ENCODE measurements at places on chromosomes 6 and 20.

DNA sequence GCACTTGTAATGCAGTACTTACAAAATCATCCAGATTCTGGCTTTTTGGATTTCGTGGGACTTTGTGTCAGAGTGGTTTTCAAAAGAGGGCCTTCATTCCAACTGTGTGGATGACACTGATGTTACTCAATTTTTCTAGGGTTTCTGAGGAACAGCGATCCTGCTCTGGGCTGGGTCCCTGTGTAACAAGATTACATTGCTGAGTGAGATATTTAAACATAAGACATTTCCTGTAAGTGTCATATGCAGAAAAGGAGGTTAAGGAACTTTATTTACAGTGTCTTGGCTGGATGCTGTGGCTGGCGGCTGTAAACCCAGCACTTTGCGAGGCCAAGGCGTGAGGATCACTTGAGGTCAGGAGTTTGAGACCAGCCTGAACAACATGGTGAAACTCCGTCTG lies 6.7 kb downstream of the ZFAND3 start:
- DNase-seq = no peak

DNA sequence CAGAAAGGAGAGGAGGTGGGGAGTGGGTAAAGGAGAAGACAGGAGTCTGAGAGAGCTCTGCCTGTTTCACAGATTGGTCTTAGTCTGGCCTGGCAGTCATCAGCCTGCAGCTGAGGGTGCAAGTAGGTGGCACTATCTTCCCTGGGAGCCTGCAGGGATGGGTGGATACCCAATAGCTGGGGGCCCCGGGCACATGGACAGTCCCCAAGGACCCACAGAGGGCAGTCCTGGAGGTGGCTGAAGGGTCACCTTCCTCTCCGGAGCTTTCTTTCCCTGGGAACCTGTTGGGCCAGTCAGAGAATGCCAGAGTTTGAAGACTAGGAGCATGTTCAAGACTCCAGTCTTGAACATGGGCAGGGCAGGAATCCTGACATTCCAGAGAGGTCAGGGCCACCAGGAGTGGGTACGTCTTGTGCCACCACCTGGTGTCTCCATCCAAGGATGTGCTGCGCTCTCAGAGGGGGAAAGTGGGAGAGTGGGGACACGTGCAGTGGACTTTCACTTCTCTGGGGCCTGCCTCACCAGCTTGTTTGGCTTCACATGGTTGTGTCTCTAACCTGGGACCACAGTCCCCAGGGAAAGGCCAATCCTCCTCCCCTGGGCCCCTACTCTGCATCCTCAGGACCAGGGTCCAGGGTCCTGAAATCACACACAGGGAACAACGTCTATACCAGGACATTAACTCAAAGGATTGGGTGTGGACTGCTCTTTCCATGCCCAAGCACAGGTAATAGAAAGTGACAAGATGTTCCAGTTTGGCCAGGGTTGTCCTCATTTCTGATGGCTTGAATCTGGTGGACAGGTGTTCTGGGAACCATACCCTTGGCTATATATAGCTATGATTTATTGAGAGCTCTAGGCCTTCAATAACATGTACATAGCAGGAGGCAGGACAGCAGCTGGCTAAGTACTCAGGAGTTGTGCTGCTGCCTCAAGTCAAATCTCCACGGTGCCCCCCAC lies 18.0 kb downstream of the AARS2 start:
- DNase-seq = no peak

GRCh38 chr6:119147101-119148053 lies 68.9 kb upstream of the FAM184A start:
- DNase-seq = peak; percentile 97

- DNase-seq = no peak
Observed at GRCh38 chr20:4021906-4022305, 6.5 kb upstream of the RNF24 start.

GRCh38 chr6:15270402-15270801 lies 24.5 kb downstream of the JARID2 start:
- no peak for DNase-seq

DNA sequence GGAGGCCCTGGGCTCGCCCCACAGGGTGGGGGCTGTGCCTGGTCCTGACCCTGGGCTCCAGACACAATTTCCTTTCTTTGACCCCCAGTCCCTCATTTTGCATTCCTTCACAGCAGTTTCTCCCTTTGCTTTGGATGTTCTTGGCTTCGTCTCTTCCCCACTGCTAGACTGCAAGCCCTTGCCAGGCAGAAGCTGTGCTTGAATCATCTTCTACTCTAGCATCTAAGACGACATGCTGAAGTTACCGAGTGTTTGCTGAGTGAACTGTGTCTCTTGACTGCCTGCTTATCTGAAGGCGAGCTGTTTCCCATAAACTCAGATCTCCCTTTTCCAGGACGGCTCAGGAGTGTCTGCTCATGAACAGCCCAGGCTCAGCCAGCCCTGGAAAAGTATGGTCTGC lies 14.3 kb upstream of the SYNDIG1 start:
- DNase-seq = no peak

DNA sequence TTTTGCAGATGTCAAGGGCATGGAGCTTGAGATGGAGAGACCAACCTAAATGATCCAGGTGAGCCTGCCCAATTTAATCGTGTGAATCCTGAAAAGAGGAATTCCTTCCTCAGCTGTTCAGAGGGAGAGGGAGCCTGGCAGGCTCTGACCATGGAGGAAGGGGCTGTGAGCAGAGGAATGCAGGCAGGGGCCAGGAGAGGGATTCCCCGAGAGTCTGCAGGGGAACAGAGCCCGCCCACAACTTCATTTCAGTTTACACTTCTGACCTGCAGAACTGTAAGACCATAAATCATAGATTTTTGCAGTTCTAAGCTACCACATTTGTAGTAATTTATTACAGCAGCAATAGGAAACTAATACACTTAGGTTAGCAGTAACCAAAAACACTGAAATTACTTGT lies 164.1 kb downstream of the TBXT start:
- DNase-seq = no peak

GRCh38 chr6:67935976-67936477 lies 699.1 kb upstream of the ADGRB3 start:
- DNase-seq = no peak

DNA sequence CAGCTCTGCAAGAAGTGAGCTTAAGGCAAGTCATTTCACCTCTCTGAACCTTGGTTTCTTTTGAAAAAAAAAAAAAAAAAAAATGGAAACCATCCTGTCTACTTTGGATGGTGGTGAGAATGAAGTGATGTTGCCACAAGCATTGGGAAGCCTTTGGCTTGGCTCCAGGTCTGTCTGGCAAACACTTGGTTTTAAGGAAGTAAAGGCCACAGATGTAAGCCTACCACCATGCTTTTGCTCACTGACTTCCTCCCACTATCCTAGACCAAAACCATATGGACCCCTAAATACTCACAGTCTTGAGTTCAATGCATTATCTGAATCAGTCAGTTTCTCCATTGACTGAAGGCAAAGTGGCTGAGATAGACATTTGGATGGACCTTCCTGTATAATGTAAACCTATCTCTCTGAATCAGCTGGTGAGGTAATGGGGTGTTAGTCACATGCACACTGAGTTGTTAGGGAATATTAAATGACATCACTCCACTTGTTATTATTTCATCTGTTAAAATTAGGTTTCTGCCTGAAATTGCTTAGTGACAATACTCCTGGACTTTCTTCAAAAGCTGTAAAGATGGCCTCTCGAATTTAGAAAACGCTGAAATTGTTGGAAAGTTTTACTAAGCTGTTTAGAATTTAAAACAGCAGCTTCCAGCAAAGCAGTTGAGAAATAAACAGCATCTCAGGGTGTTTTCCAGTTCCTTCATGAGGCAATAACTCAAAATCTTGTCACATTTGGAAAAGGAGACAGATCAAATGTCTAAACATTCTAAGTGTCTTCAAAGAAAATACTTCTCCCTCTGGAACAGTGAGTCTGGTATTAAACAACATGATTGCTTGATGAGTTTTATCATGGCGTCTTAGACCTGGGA lies 833.5 kb downstream of the DHX35 start:
- peak; percentile 2 for DNase-seq

GRCh38 chr6:56329271-56330050 lies 82.1 kb upstream of the COL21A1 start:
- DNase-seq = peak; percentile 1

DNA sequence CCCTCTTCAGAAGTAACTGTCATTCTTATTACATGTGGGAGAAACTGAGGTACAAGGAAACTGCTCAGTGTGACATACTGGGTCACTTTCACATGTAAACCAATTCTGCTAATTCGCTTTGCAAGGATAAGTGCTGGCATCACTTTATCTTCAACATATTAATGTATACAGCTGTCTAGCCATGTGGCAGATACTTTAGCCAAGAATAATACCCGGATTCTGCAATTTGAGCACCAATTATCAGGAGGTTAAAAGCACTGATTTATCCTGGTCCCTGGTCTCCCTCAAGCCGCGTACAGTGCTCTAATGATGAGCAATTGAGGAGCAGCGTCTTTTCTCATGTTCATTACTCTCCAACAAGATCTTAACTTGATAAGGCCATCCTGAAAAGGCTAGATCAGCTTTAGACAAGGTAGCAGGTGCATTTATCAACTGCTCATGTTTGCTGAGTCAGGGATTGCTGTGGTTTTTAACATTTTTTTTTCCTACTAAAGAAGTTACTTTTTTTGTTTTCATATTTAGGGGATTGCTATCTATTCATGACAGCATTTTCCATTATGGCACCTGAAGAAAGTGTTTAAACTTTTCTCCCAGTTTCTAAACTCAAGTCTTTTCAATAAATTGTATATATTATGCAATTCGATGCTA lies 1066.3 kb upstream of the MAP3K7 start:
- DNase-seq = no peak

- DNase-seq = no peak
Observed at GRCh38 chr6:33904050-33904746, 100.4 kb upstream of the MLN start.

- DNase-seq = no peak
Observed at GRCh38 chr20:34089175-34089479, 22.9 kb downstream of the EIF2S2 start.

DNA sequence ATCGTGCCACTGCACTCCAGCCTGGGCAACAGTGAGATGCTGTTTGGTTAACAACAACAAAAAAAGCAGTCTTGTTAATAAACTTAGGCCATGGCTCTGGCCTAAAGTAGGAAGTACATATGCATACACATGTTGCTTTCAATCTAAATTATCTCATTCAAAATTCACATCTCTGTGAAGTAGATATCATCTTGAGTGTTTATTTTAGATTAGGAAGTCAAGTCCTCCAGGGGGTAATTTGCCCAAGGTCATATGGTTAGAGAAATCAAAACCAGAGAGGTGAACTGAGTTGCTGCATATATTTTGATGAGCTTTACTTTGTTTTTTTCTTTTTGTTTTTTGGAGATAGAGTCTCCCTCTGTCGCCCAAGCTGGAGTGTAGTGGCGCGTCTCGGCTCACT lies 52.8 kb downstream of the B4GALT5 start:
- no peak for DNase-seq

DNA sequence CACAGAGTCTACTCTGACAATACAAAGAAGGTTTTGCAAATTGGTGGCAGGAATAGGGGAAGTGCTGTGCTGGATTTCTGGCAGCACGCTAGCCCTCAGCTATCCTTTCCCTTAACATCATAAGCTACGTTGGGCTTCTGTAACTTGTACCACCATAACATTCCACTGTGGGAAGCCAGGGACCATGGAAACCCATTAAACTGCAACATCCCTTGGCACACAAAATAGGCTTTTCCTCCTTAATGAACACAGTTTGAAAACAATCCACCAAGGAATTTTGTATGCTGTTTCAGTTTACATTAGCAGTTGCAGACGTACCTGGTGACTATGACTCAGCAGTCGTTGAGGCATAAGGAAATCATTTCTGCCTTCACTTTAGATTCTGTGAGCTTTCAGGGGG lies 203.9 kb upstream of the RAB32 start:
- DNase-seq = no peak

DNA sequence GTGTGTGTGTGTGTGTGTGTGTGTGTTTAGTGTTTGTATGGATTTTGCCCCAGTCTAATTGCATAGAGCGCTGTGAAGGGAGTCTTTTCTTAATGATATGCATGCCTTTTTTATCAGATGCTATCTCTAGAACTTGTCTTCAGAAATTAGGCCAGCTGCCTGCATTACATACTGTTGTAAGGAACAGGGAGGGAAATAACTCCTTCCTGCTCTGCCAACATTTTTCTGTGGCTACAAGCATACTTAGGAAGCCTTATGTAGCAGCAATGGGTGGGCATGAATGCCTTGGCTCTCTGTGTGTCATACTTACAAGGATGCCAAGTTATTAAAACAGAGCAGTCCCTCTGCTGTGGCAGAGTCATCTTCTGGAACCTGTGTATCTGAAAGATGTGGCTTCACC lies 8.0 kb upstream of the COL21A1 start:
- no peak for DNase-seq

GRCh38 chr6:21505574-21505990 lies 88.0 kb upstream of the SOX4 start:
- no peak for DNase-seq

DNA sequence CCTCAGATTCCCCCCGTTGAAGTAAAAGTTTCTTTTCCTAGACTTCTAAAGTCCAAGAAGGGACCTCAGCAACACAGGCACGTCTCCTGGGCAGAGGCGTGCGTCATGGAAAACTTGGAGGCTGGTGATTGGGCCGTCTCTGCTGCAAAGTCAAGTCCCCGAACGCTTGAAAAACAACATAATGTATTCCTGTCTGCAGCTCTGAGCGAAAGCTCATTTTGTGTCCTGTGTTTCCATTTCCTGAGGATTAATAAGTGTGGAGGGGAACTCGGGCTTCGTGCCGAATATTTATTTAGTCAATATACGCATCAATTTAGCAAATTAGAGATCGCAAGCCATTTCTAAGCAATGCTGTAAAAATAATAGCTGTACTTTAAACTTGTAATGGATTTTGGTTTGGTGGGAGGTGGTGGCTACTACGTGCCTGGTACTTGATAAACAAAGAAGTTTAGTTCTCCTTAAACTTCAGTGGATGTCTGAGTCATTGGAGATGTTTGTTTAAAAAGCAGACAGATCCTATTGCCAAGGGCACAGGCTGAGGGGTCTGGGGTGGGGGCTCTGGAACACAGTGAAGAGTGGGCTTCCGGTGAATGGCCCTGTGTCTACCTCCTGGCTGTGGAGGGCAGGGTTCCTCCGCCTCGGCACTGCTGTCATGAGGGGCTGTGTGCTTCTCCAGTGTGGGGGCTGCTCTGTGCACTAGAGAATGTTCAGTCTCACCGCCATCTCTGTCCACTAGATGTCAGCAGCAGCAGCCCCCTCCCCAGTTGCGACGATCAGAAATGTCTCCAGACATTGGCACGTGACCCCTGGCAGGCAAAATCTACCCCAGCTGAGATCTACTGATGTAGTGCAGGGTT lies 21.8 kb downstream of the PCK1 start:
- DNase-seq = no peak
